SHP77 treated with DMSO at 0.1 percent for 48 hours (cell line): ENCODE measurements at places on chromosomes 6 and 20.

DNA sequence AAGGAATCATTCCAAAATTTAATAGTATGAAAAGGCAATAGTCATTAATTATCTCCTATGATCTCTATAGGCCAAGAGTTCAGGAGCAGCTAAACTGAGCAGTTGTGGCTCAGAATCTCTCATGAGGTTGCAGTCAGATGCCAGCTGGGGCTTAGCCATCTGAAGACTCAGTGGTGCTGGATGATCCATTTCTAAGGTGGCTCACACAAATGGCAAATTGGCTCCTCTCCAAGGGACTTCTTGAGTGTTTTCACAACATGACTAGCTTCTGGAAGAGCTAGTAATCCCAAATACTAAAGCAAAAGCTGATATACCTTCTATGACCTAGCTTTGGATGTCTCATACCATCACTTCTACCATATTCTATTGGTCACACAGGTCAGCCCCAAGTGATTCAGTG, 104.2 kb downstream of the HAO1 start:
- no peak for DNase-seq

GRCh38 chr6:157985378-157986155, 3.9 kb downstream of the SYNJ2 start:
- no peak for DNase-seq

- DNase-seq: no peak
Measured at GRCh38 chr6:3422435-3423070, 34.3 kb downstream of the SLC22A23 start.

GRCh38 chr6:139973669-139974344, 599.4 kb upstream of the CITED2 start:
- no peak for DNase-seq
